ENCODE measurements at places on chromosomes 12 and 14.

DNA sequence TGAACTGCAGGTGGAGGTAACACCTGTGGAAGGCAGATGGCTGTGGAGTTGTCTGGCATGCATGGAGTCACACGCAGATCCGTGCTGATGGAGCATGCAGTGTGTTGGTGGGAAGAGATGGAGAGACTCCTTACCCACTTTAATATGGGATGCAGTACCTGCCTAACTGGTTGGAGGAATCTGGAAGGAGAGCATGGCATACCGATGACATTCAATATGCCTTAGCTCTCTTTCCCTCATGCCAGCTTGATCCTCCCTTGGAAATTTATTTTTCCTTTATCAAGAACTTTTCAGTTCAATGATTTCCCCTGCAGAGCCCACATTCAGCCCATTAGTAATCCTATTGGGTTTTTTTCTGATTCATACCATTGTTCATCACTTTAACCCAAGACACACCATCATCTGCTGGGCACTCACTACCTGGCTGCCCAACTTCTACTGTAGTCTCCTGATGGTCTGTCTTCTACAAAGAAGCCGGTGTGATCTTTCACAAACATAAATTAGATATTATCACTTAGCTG lies 25.9 kb upstream of the NR2C1 start:
- DNase-seq, result no peak

DNA sequence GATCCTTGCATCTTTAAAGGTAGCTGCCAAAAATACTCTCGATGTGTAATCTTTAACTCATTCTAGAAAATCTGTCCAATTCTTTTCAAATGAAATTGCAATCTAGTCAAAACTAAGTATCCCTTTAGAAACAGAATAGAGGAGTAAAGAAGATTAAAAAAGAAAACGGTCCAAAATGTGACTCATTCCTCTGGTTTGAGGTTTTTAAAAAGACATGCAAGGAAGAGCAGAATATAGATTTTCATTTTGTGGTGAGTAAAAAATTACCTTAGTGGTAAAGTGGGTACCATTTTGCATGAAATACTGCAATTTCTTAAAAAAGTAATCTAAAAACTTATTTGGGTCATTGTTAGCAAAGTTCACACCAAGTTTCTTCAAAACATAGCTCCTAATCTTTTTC lies 108.4 kb downstream of the BRMS1L start:
- DNase-seq, result peak; percentile 33

DNA sequence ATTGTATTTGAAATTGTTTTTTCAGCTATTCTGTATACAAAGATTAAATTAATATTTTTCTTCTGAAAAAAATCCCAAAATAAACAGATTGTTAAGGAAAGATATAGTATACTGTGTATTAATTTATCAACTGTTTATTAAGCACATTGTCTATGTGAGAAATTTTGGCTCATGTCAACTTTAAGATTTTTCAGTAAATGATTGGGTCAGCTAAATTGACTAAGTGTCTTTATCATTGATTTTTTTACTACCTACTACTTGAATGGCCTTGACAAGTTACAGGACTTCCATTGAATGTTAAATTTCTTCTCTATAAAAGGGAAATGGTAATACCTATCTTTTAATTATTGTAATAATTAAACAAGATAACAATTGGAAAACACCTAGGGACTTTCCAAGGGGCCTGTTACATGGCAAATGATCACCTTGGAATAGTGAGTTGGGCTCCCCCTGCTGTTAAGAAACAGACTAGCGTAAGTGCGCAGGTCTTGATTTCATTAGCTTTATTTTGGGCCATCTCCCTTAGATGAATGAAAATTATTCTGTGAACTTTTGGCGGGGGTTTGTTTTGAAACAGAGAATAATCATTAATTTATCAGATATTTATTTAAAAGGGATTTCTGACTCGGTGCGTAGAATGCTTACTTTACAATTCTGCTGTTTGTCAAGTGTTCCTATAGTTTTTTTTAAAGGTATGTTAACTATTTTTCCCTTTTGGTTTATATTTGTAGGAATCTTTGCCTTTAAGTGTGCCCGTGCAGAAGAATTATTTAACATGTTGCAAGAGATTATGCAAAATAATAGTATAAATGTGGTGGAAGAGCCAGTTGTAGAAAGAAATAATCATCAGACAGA lies 14.5 kb upstream of the CCT2 start:
- peak; percentile 15 for DNase-seq

- no peak for DNase-seq
Observed at GRCh38 chr14:68379510-68380328, 413.1 kb downstream of the ZFP36L1 start.

DNA sequence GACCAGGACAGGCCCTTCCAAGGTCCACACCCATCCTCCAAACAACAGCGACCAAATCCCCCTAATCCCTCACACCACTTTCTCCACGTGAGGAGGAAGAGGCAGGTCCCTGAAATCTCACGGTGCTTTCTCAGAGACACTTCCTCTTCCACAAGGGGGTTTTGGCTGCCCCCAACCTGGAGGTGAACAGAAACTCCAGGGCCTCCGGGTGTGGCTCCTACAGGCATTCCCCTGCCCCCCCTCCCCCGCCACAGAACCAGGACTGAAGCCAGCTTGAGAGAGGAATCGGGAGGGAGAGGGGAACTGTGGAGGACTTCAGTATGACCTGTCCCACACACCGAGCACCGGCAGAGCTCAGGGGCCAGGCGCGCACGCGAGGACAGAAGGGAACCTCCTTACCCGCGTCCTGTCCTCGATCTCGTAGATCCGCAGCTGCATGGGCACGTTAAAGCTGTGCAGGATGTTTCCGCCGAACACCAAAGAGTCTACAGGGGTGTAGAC lies 60.2 kb downstream of the KDM2B start:
- no peak for DNase-seq

GRCh38 chr14:24880689-24881088 lies 169.3 kb downstream of the STXBP6 start:
- no peak for DNase-seq

DNA sequence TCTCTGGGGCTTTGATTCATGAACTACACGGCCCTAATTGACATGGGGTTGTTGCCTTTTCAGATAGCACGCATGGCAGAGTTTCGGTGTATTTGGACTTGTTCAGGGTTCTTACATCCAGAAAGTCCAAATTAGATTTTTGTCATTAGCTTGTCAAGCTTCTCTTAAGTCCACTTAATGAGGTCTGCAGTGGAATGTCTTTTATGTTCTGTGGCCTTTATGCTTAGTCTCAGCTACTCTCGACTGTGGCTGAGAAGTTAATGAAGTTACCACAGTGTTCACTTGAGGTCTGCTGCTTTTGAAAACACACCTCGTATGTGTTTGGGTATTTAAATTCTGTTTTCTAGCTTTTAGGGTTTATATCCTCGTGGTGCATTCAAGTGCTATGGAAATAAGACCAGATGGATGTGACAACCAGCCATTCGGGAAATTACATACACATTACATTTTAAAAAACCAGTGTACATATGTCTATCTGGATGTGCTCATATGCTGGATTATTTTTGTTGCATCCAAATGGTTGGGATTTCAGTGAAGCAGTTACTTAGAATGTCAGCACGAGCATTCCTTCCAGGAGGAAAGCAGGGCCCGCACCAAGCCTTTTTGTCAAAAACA lies 80.2 kb downstream of the RMST start:
- no peak for DNase-seq

- DNase-seq, result no peak
Observed at GRCh38 chr14:95261616-95262510, 57.8 kb downstream of the CLMN start.

DNA sequence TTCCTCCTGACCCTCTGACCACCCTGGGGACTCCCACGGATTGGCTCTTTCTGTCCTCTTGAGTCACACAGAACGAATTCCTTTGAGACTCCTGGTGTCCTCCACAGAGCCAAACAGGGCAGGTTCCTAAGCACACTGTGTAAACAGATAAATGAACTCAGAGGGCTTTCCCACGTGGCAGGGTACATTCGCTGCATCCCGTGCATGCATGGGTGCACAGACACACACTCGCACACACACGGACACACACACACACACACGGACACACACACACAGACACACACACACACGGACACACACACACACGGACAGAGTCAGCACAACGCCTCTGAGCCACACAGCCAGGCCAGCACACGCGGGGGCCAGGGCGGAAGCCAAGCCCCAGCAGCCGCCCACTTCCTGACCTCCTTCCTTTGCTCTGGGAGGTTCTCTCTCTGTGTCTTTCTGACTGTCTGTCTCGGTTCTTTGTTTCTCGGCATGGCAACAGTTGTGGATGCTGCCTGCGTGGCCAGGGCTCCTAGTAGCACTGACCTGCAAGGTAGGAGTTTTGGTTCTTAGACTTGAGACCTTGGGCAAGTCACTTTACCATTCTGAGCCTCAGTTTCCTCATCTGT lies 706 bp downstream of the CRACR2A start:
- peak; percentile 45 for DNase-seq

GRCh38 chr12:108800591-108800990 lies 56.8 kb downstream of the SSH1 start:
- DNase-seq, result no peak

DNA sequence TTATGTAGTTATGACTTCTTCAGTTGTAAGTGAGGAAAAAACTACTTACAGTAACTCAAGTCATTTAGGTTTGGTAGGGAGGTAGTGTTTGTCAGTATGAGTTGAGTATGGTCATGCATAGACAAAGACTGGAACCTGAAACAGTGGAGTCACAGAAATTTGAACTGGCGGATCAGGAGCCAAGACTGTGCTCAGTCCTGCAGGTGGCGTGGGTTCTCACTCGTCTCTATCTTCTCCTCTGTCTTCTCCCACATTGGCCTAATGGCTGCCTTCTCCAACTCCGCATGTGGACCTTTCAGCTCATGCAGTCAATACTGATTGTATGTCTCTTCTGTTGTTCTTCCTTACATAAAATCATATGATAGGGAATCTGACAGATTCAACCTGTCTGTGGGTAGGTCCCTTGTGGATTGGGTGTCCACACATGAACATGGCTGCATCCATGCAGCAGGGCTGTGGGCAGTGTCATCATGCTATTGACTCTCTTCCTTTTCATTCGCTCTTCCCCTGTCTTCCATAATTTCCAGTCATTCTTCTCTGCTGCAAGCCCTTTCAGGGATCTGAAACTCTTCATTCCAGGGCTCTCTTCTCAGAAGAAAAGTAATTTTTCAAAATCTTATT lies 78.8 kb upstream of the NEDD1 start:
- no peak for DNase-seq

DNA sequence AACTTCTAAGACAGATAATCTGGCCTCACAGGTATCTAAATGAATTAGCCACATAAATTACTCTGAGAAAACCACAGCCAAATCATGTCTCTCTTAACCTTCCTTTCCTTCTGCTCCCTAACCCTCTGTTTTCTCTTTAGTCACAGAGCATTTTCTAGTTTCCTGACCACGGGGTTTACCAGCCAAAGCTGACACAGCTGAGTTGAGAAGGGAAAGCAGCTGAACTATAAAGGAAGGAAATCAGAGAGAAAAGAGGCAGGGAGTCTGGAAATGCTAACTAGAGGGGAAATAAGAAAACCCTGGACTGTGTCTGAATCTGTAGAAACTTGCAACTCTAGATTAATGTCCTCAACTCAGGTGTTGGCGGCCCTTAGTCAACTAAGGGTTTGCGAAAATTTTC lies 24.4 kb downstream of the ANKS1B start:
- DNase-seq, result no peak

- DNase-seq, result peak; percentile 8
Observed at GRCh38 chr14:85934886-85935254, 404.9 kb downstream of the FLRT2 start.

- DNase-seq, result no peak
Observed at GRCh38 chr12:60693019-60693626, 1097.3 kb downstream of the SLC16A7 start.

GRCh38 chr14:95663226-95663797 lies 22.9 kb upstream of the TCL1B start:
- DNase-seq, result peak; percentile 49

GRCh38 chr14:96213871-96214465 lies 9.3 kb downstream of the BDKRB2 start:
- DNase-seq, result no peak

DNA sequence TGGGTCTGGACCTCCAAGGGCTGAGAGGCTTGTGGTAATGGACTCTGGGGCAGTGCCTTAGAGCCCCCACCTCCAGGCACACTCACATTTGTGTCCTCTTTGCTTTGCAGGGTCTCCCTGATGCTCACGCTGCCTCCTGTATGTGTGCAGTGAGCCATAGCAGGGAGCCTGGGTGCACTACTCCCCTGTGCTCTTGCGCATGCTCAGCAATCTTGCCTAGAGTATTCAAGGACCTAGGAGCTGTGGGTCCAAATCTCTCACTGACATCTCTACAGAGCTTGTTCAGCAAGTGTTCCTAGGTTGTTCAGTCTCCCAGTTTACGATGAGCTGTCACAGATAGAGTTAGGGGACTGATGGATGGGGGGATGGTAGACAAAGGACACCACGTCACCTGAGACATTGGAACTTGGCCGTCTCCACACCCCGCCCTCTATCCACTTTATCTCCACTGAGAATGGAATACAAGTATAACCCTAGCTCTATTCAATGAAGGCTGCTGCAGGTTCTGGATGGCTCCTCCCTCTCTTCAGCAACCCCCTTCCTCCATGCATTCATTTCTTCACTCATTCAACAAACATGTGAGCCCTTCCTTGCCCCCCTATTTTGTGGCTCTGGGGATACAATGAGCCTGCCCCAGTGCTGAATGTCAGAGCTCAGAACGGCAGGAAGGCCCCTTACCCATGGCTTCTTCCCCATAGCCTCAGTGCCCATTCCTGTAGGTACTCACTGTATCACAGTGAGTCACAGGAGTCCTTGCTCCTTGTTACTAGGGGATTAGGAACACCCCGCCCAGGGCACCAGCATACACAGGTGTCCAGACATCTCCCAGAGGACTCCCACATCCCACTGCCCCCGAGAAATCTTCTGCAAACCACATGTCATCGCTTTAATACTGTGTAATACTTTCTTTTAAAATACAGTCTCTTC lies 31.2 kb downstream of the FIGNL2 start:
- no peak for DNase-seq

GRCh38 chr12:112482733-112483132 lies 64.0 kb downstream of the PTPN11 start:
- DNase-seq, result no peak

- no peak for DNase-seq
Observed at GRCh38 chr14:95098984-95099599, 58.2 kb downstream of the DICER1 start.

DNA sequence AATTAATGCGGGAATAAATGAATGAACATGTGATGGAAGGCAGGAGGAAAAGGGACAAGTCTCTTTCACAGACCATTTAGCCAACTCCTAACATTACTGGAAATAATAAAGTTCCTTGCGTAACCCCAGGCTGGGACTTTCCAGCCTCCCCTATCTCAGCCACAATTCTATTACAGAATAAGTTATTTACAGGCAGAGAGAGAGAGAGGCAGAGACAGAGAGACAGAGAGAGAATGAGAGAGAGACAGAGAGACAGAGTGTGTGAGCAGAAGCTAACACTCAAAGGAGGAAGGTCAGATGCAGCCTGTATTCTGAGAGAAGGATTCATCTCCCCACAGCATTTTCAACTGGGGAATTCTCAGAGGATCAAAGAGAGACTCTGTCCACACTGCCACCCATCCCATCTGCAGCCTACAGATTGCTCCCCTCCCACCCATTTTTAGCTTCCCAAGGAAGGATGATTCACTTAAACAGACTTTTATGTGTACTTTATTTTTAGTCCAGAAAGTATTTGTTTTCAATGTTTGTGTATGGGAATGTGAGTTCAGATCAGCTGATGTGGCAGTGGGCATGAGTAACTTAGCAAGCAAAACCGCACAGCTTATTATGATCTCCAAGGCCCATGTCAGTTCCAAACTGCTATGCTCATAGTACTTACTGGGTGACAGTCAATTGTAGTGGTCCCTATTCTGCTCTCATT lies 165.7 kb downstream of the CAND1 start:
- DNase-seq, result no peak

GRCh38 chr12:127295630-127296029 lies 971.3 kb upstream of the TMEM132C start:
- DNase-seq, result no peak

Measured in GM12878 (cell line).